Pulmonary artery endothelial cell (primary cell): ENCODE measurements at places on chromosomes 7 and 10.

DNA sequence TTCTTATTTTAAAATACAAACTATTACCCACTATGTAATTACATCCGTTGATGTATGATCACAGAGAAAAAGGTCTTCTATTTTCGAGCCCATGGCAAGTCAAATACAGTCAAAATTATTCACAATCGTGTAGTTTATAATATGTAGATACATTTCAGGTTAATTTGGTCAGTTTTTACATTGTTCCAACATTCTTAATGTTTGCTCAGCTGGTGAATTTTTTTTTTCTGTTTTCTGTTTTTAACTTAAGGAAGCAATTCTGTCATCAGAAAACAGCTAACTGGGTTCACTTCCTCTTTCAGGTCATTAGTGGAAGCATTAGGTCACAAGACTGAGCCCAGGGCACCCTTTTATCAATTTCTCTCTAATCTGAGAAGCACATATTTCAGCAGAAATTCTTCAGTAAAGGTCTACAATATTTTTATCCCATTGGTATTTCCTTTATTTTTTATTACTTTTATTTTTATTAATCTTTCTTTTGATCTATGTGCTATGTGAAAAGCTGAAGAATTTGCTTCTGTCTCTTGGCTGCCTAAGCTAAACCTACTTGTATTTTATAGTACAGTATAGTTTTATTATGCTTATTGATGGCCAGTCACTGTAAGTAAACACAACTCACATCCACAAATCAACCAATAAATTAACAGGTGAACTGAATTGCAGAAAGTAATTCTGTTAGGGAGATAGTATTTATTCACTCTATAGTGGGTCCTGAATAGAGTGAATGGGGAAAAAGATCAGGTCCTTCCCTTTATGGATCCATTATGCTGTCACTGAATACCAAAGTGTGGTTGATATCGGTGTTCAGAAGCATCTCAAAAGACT lies 84.6 kb downstream of the ICA1 start:
- peak; percentile 39 for DNase-seq

- DNase-seq, result no peak
Observed at GRCh38 chr10:74975758-74976157, 135.7 kb upstream of the SAMD8 start.

DNA sequence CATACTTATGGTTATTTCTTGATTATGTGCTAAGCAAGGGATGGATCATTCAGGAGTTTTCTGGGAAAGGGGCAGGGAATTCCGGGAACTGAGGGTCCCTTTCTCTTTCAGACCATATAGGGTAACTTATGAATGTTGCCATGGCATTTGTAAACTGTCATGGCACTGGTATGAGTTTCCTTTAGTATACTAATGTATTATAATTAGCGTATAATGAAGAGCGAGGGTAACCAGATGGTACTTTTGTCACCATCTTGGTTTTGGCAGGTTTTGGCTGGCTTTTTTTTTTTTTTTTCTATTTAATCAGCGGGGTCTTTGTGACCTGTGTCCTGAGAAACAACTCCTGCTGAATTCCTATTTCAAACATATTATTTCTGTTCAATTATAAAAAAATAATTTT lies 237.6 kb upstream of the PTER start:
- DNase-seq, result no peak

- DNase-seq, result no peak
Observed at GRCh38 chr7:103009466-103010185, 65.0 kb downstream of the FBXL13 start.

DNA sequence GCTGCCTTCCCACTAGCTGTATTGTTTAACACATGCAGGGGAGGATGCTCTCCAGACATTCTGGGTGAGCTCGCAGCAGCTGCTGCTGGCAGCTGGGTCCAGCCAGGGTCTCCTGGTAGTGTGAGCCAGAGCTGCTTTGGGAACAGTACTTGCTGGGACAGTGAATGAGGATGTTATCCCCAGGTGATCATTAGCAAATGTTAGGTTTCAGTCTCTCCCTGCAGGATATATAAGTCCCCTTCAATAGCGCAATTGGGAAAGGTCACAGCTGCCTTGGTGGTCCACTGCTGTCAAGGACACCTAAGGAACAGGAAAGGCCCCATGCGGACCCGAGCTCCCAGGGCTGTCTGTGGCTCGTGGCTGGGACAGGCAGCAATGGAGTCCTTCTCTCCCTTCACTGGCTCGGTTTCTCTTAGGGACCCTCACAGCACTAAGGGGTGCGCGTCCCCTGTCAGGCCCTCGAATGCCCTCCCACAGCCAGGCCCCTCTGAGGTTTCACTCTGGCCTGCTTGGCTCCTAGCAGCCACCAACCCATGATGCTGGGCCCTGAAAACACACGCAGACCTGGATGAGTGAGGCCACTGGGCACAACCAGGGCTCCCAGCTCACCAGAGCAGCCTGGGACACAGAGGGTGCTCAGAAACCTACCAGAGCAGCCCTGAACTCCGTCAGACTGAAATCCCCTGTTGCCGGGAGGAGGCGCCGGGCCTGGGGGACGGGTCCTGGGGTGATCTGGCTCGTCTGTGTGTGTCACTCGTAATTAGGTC lies 173.0 kb upstream of the LANCL2 start:
- DNase-seq, result no peak

DNA sequence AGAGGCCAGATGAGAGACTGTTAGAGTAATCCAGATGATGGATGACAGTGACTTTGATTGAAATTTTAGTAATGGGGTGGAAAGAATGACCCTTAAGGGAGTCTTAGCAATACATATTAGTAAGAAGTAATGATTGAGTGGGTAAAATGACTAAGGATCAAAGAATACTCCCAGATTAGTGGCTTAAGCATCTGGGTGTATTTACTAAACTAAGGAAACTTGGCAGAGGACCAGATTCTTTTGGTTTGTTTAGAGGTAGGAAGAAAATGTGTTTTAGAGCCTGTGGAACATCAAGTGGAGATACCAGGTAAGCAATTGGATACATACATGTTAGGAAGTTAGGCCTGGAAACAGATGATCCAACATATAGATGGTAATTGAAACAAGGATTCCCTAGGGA lies 58.8 kb upstream of the ADRA2A start:
- DNase-seq, result no peak

DNA sequence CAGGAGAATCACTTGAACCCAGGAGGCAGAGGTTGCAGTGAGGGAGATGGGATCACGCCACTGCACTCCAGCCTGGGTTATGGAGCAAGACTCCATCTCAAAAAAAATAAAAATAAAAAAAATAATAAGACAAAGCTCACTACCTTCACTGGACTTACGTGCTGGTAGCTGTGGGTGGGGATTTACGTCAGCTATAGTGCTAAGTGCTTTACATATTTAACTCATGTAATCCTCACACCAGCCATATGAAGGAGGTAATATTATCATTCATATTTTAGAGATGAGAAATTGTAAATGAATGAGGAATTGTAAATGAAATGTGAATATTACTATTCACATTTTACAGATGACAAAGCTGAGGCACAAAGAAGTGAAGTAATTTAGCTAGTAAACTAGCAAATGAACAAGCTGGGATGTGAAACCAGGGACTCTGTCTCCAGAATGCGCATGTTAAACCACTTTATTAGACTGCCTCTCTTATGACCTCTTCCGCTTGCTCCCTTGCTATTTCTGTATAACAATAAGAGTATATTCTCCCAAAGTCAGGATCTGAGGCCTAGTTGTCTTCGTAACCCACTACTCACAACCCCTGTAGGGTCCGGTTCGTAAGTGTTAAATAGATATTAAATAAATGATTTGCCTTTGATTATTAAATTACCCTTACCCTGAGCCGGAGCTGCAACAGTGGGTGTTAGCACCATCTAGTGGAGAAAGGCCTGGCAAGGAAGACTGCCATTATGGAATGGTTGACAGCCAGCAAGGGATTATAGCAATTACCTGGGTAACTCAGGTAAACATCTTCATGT lies 70.2 kb downstream of the HTR7 start:
- DNase-seq, result no peak

DNA sequence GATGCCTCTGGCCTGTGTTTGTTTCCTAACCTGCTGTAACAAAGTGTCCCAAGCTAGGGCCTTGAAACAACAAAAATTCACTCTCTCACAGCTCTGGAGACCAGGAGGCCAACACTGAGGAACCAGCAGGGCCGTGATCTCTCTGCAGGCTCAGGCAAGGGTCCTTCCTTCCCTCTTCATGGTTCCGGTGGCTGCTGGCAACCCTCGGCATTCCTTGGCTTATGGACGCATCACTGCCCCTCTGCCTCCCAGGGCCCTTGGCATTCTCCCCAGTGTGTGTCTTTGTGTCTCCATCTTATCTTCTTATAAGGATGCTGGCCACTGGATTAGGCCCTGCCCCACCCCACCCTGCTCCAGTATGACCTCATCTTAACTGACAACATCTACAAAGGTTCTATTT lies 17.0 kb downstream of the CNPY1 start:
- no peak for DNase-seq

DNA sequence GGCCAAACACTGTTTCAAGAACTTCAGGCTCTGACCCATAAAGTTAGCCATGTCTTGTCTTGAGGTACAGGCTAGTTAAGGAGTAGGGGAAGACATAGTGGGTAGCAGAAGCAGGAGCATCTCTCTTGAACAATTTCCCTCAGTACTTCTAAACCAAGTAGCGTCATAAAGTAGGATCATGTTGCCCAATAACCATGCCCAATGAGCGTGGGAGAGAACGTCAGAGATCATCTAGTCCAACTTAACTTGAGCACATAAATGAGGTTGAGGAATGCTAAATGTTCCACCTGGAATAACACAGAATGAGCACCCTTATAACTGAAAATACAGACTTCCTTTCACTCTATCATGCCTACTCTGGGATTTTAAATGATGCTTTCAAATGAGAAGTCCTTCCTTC lies 134.9 kb downstream of the AOAH start:
- DNase-seq, result no peak

DNA sequence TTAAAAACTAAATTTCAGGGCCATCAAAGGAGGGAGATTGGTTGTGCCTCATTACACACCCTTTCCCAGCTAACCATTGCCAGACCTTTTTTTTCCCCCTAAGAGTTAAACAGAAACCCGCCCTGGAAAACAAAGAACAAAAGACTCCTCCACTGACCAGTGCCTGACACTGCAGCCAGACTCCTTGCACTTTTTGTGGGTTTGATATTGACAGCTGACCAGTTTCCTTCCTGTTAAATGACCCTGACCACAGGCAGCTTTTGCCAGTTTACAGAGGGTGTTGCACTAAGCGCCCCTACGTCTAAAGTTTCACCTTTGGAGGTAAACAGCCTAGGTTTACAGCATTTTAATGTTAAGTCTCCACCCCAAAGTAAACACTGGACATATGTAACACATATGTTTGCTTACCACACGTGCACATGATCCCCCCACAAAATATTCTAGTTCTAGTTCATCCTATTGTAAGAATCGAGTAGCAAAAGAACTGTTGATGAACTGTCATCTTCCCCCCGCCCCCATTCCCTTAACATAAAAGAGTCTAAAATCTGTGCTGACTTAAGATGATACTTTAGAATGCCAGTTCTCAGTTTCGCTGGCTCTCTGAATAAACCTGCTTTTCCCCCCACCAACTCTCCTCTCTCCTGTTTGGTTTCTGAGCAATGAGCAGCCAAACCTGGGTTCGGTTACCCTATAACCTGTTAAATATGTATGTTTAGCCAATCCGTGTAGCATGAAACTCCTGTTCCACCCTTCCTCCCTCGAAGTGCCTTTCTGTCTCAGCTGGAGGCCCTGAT lies 38.0 kb downstream of the FOXI2 start:
- no peak for DNase-seq

GRCh38 chr7:84879570-84880325 lies 307.1 kb downstream of the SEMA3D start:
- DNase-seq, result no peak
